ENCODE measurements at places on chromosomes 2 and 18.

- no peak for DNase-seq
These were observed 226.0 kb upstream of the TANK start for GRCh38 chr2:160934263-160934662.

- no peak for DNase-seq
These were observed 373.5 kb upstream of the MYT1L start for GRCh38 chr2:2704428-2705090.

- DNase-seq = no peak
These were observed 237.2 kb upstream of the ETAA1 start for GRCh38 chr2:67159929-67160328.

GRCh38 chr18:22136395-22136794 lies 33.0 kb upstream of the GATA6 start:
- no peak for DNase-seq

GRCh38 chr18:22879293-22879692 lies 53.8 kb upstream of the RBBP8 start:
- no peak for DNase-seq

DNA sequence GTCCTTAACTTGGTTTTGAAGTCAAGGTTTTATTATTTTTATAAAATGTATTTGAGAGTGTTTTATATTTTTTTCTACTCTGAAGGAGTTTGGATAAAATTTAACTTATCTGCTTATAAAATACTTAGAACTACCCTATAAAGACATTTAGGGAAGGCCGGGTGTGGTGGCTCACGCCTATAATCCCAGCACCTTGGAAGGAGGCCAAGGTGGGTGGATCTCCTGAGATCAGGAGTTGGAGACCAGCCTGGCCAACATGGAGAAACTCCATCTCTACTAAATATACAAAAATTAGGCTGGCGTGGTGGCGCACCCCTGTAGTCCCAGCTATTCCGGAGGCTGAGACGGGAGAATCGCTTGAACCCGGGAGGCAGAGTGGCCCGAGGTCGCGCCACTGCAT lies 486.4 kb downstream of the DSC3 start:
- no peak for DNase-seq

- no peak for DNase-seq
These were observed 305.1 kb upstream of the MGAT5 start for GRCh38 chr2:133948610-133949290.

DNA sequence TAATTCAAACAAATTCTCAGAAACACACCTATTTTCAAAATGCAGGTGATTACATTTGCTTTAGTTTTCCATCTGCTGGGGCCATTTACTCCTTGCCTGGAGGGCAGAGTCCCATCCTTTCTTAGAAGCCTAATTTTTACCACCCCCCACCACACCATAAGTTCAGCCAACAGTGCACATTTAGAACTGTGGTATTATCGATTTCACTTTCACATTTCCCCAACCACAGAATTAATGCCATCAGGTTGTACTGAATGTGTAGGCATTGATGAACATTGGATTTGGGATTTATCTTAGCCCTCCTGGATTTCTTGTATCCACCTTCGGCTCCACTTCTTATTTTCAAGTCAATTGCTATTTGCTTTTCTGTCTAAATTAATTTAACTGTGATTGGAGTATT lies 4.5 kb downstream of the SCYGR3 start:
- no peak for DNase-seq

GRCh38 chr18:59484131-59484530 lies 125.1 kb upstream of the LMAN1 start:
- DNase-seq = no peak

GRCh38 chr2:78644854-78645253 lies 380.6 kb upstream of the REG3G start:
- no peak for DNase-seq

DNA sequence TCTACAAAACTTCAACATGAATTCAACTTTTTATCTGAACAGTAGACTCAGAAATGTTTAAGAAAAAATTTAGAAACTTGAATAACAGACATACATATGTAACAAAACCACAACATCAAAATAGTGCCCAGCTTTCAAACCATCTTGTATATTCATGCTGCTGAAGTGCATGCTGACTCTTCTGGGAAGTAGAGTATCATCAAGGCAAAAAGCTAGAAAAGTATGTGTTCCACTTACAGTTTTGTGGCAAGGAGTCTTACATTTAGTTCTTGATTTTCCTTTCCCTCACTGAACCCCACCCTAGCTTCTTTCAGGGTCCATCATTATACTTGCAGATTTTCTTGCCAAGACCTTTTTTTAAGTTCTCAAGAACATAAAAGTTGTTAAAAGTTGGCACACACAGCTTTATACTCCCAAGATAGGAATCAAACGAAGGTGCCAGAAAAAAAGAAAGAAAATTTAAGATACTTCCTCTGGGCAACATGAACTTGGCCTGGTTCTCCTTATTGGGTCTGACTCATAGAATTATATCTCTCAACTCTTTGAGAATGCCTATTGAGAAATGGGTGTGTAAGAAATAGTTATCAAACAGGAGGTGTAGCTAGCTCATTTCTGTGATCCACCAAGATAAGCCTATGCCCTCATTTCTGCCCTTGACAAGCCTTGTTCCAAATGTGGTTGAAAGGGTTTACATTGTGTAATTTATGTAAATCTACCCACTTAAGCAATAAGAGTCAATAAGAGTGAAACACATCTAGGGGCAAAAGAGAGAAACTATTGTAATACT lies 667.6 kb upstream of the ACVR2A start:
- no peak for DNase-seq

- peak; percentile 35 for DNase-seq
These were observed 54.9 kb upstream of the RBM44 start for GRCh38 chr2:237743561-237744269.

DNA sequence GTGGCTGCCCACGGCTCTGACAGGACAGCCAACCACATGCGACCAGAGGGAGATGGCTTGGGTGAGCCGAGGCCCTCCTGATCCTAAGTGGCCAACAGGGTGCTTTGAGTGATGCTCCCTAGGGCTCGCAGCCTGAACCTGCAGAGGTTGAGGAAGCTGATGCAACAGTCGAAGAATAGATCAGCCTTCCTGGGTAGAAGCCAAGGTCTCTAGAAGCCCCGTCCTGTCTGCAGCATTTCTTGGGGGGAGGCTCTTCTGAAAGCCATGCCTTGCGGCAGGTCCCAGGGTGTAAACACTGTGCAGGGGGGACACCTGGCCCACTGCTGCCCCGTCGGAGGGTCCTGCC lies 136.4 kb downstream of the HDAC4 start:
- no peak for DNase-seq

DNA sequence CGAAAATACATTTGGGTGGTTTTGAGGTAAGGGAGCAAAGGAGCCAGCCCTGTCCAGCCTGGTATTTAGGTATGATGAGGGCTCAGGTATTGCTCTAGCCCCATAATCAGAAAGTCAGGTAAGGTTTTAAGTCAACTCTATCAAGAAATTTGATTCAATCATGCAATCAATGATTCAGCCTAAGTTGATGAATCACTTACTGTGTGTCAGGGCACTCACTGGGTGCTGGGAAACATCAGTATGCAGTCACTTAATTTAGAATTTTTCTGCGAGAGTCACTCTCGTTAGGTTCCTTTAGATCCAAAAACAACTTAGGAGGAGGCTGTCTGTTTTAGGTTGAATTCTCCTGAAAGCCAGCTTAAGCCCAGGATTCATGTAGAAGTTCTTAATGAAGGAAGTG lies 17.7 kb upstream of the SERPINB2 start:
- DNase-seq = no peak

DNA sequence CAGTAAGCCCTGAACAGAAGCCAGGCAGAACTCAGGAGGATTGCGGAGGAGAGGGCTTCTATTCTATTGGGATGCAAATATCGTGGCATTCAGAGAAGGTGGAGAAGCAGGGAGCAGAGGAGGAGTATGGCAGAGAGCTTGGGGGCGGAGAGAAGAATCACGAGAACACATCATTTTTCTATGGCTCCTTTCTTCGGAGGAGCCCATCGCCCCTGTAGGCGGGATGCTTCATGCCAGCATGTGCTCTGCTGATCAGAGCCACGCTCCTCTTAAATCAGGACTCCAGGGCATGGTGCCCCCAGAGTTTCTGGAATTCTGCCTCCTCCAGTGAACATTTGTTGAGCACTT lies 71.1 kb downstream of the CIB4 start:
- DNase-seq = no peak

- DNase-seq = no peak
These were observed 272.9 kb downstream of the SLC8A1 start for GRCh38 chr2:40178971-40179370.

DNA sequence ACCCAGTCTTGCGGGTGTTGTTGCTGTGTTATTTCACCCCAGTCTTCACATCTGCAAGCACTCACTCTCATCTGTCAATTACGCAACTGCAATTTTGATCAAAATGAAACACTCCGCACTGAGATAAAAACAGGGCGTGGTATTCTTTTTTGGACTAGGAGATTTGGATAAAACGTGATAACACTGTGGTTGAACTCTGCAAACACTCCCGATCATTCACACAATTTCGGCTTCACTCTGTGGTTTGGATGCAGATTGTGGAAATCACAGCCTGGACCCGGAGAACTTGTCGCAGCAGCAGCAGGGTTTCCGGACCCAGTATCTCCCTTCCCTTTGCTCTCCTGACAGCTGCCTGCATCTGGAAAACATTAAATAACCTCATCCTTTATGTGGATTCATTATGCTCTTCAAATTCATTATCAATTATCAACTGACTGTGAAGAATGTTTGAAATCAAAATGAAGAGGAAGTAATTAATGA lies 49.4 kb upstream of the APCDD1 start:
- no peak for DNase-seq

DNA sequence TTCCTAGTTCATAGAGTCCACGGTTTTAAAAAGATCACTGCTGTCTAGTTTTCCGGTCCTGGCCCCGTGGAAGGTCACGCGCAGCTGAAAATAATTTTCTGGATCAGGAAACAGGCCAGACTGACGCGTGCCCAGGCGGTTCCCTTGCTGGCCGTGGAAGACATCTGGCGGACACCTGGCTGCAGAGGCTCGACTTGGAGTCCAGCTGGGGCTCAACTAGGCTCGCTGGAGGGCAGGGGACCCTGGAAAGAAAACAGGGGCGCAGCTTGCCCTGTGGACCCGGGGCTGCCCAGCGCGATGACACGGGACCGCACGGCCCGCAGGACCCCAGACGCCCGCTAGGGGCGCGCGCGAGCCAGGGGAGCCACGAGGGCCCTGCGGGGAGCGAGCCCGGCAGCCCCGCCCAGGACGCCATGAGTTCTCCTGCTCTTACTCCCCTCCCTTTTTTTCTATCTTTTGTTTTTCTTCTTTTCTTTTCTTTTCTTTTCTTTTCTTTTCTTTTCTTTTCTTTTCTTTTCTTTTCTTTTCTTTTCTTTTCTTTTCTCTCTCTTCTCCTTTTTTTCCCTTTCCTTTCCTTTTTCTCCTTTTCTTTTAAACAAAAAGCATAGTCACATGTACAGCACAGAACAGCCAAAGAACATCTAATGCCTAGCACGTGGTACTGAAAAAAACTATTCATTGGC lies 43.2 kb upstream of the UBE2F start:
- peak; percentile 94 for DNase-seq

- DNase-seq = no peak
These were observed 596.8 kb upstream of the GCFC2 start for GRCh38 chr2:76307495-76307894.

- no peak for DNase-seq
These were observed 22.3 kb downstream of the CCNYL1 start for GRCh38 chr2:207733597-207734240.

DNA sequence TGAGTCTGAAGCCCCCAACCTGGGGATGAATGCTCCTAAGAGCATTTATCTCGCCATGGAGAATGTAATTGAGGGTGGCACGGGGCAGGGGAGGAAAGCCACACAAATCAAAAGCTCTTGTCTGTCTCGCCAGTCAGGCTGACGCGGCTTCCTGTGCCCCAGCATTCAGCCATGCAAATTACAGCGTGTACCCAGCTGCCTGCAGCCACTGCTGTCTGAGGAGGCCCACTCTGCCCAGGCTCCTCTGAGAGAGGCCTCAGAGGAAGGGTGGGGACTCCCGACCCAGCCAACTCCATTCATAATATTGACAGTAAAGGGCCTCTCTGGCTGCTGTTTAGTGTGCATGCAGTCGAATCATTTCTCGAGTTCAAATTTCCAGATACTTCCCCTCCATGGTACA lies 22.0 kb downstream of the SMAD7 start:
- peak; percentile 34 for DNase-seq

DNA sequence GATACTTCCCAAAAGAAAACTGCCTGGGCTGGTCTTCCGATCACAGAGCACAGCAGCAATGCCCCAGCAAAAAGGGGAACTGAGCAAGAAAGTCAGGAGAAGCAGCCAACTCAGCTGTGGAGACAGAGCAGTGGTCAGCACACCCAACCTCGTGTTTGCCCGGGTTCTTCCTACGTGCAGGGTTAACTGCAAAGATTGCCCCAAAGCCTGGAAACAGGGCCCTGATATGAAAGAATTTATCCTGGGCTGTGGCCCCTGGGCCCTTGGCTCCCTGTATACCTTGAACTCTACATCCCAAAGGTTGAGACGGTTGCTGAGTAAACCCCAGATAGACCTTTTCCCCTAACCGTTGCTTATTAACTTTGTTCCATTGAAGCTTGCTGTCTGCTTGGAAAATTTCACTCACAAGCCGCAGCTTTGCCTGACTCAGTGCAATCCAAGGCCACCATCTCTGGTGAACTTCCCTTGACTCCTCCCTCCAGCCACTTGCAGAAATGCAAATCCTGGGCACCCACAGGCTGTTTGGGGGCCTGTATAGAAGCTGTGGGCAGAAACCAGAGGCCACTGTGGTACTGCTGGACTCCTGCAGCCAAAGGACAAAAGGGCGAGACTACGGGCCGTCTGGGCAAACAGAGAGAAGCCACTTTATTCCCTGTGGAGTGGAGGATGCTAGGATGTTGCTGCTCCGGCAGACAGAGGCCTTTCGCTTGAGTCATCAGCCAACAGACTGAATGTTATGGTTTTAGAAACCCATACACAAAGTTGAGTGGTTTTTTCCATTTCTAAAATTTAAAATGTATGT lies 18.2 kb downstream of the NRP2 start:
- no peak for DNase-seq

GRCh38 chr2:118654945-118655344 lies 192.5 kb downstream of the EN1 start:
- no peak for DNase-seq

GRCh38 chr18:31596081-31596872 lies 4.6 kb downstream of the TTR start:
- DNase-seq = peak; percentile 4

DNA sequence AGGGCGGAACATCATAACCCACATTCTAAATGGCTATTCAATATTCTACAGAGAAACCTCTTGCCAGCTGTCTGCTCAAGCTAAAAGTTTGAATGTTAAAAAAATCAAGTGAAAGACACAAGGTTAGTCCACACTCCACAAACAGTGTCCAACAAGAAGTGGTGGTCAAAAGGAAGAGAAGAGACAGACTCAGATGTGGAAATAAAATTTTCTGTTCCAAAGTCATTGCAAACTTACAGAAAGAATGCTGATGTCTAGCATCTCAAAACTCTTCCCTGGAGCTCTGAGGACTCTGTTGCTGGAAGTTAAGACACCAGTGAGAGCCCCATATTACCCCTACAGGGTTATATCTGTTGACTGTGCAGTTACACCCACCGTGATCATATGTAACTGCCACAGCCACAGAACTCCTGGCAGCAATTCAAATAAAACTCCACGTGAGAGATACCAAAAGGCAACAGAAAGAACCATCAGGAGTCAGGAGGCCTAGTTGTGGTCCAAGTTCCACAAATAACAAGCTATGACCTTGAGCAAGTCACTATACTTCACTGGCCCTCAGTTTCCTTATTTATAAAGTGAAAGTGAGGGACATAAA lies 60.9 kb downstream of the AAK1 start:
- no peak for DNase-seq

GRCh38 chr2:171966235-171966634 lies 33.5 kb upstream of the METAP1D start:
- no peak for DNase-seq

- peak; percentile 96 for DNase-seq
These were observed 55.9 kb upstream of the CTLA4 start for GRCh38 chr2:203811491-203812221.

- no peak for DNase-seq
These were observed 133.2 kb downstream of the NAPG start for GRCh38 chr18:10659000-10659399.
